ENCODE measurements at places on chromosomes 7 and 10. TPM values are rescaled to one million over a fixed set of nuclear protein-coding genes. Genes with fewer than 3 reads are reported as not detected.

UNCX gene
- polyA plus RNA-seq, result not detected

IL6 gene
- polyA plus RNA-seq, result 0.68 TPM

ATRNL1 gene
- 0.91 TPM for polyA plus RNA-seq

PHKG1 gene
- 1.4 TPM for polyA plus RNA-seq

CTNNA3 gene
- 0.02 TPM for polyA plus RNA-seq

SEM1 gene
- polyA plus RNA-seq, result 45.0 TPM

SP4 gene
- polyA plus RNA-seq, result 2.8 TPM

CNNM1 gene
- polyA plus RNA-seq, result 0.53 TPM

ZNF467 gene
- polyA plus RNA-seq, result 15.3 TPM

TCERG1L gene
- polyA plus RNA-seq, result 0.53 TPM

PLA2G12B gene
- not detected for polyA plus RNA-seq

RAMP3 gene
- polyA plus RNA-seq, result 41.1 TPM

NEURL1 gene
- polyA plus RNA-seq, result 36.3 TPM

PPA1 gene
- polyA plus RNA-seq, result 86.0 TPM

C10orf105 gene
- polyA plus RNA-seq, result 0.14 TPM

RSPH10B gene
- polyA plus RNA-seq, result 0.08 TPM

HPSE2 gene
- polyA plus RNA-seq, result 1.1 TPM

FRMPD2 gene
- polyA plus RNA-seq, result 0.08 TPM

Measured in pancreas (tissue), 10 donors.